Activated T-helper 1 cell treated with Interleukin-2 at 50 U/mL for 16 hours (primary cell): ENCODE measurements at places on chromosomes 2 and 18.

- no peak for DNase-seq
These were observed 118.8 kb downstream of the MEP1B start for GRCh38 chr18:32308493-32309120.

- no peak for DNase-seq
These were observed 766.3 kb downstream of the TDRD15 start for GRCh38 chr2:21890041-21890440.

GRCh38 chr18:37577051-37577611, 11.5 kb upstream of the CELF4 start:
- DNase-seq, result no peak

DNA sequence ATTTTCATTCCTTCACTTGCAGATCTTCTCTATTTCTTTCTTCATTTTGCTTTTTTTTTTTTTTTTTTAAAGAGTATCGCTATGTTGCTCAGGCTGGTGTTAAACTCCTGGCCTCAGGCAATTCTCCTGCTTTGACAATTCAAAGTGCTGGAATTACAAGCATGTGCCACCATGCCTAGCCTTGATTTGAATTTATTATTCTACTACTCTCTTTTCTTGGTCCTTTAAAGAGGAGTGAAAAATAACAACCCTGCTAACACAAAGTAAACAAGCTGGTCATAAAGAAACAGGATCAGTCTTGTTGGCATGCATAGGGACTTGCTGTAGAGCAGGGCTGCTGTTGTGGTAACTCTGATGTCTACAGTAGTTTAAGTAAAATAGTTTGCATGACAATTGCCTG, 1615.3 kb upstream of the ZEB2 start:
- no peak for DNase-seq

- DNase-seq, result no peak
These were observed 586.8 kb upstream of the CNTNAP5 start for GRCh38 chr2:123438251-123438650.

GRCh38 chr2:44163777-44164176, 4.9 kb upstream of the PPM1B start:
- DNase-seq, result no peak

DNA sequence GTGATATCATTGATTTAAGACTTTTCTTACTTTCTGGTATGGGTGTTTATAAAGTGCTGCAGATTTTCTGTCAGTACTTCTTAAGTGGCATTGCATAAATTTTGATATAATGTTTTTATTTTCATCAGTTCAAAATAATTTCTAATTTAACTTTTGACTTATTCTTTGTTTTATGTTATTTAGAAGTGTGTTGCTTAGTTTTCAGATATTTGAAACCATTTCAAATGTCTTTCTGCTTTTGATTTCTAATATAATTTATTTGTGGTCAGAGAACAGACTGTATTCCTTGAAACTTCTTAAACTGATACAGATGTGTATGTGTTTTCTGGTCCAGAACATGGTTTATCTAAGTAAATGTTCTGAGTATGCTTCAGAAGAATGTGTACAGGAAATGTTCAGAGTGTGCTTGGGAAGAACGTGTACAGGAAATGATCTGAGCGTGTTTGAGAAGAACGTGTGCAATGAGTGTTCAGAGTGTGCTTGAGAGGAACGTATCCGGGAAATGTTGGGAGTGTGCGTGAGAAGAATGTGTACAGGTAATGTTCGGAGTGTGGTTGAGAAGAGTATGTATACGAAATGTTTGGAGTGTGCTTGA, 265.7 kb upstream of the HS6ST1 start:
- DNase-seq, result no peak
